CD4-positive, alpha-beta T cell treated with Interleukin-4 for 4 hours (primary cell): ENCODE measurements at places on chromosomes 16 and 17.

DNA sequence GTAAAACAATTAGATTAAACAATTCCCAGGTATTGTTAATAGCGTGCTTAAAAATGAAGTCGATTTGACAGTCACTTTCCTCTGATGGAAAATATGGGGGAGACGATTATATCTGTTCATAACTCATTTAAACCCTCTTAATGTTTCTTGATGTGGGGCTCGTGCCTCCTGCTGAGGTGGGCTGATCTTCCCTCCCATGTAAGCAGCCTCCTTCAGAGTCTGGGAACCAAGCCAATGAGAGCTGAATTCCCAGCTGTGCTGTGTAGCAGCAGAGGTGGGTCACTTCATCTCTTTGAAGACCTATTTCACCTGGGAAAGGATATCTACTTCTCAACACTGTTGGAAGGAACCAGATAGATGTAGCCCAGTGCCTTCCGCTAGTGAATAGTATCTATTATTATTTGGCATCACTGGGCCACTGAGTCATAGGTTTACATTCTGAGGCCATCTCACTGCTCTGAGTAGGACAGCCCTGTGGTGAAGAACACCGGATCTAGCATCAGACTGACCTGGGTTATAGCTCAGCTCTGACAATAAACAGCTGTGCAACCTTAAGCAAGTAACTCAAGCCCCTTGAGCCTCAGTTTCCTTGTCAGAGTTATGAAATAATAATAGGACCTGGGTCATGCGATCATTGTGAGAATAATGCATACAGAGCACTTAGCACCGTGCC lies 85.3 kb upstream of the C16orf82 start:
- DNase-seq: no peak

DNA sequence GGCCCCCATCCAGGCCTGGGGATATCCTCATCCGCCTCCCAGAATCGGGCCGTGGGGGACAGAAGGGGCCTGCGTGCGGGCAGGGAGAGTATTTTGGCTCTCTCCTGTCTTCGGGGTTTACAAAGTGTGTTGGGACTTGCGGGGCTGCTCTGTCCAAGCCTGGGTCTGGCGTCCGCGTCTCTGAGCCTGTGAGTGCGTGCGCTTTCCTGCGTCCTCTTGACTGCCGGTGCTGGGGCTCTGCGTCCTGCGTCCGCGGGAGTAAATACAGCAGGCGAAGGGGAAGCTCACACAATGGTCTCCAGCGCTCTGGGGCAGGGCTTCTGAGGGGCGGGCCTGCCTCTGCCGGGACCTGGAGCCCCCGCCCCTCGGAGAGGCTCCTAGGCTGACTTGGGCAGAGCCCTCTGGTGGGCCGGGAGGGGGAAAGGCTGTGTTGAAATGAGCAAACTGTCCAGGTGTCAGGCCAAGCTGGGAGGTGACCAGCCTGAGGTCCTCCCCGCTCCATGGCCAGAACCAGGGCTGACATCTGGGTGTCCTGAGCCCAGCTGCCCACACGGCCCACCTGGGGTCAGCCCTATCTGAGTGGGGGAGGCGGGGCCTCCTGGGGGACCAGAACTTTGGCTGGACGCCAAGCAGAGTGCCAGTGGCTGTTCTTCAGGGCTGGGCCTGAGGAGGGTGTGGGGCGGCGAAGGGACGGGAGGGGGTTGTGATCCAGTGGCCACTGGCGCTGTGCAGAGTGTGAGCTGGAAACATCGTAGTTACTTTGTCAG lies 233.6 kb downstream of the SEC14L1 start:
- DNase-seq: peak; percentile 75

DNA sequence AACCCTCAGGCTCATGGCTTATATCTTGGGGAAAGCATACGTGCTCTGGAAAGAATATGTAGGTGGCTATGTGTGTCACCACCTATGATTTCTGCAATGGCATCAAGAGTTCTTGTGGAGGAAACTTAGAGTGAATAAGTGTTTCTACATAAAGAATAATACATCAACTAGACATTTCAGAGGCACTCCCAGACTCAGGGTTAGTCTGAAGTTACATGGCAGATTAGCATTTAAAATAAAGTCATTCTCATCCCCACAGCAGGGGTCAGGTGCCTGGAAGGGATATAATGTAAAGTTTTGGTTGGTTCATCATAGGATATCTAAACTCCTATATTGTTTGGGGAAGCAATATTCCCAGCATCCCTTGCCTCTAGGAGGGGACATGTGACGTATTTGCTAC lies 182.1 kb downstream of the PCTP start:
- no peak for DNase-seq

DNA sequence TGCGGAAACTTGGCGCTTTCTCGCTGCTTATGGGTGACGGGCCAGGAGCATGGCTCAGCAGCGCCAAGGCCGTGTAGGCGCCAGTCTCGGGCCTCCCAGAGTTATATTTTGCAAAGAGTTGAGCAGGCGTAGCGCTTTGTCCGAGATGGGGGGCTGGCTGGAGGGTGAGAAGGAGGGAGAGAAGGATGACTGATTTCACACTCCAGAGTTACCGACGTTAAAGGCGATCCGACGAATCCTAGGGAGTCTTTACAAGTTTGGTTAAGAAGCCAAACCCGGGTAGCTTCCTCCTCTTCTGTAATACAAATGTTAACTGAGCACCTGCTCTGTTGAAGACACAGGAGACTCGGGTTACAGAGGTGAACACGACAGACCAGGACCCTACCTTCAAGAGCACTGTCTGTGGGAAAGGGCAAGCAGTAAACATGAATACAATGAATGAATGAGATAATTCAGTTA lies 782 bp downstream of the POLR2A start:
- no peak for DNase-seq

DNA sequence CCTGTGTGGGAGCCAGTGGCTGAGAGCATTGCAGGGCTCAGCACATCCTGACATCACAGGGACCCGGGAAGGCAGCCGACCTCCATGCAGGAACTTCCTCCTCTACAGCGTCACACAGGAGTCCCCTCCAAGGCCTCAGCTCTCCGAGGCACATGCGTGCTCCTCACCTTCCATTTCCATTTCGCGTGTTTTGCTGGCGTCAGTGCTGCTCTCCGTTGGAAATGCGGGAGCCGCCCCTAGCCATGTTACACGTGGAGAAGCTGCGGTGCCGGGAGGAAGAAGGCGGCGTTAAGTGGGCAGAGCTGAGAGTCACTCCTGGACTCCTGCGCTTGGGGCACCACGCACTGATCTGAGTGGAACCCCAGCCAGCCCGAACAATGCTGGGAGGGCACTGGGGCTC lies 25.2 kb upstream of the CRISPLD2 start:
- DNase-seq: no peak

GRCh38 chr17:27602721-27603420 lies 28.1 kb upstream of the LGALS9 start:
- DNase-seq: peak; percentile 67
